ENCODE measurements at places on chromosomes 2 and 18.

- DNase-seq = no peak
Observed at GRCh38 chr2:8232871-8233270, 449.0 kb upstream of the ID2 start.

- DNase-seq = no peak
Observed at GRCh38 chr2:200738590-200738989, 73.1 kb upstream of the BZW1 start.

GRCh38 chr18:33733376-33733775, 155.4 kb downstream of the ASXL3 start:
- DNase-seq = no peak

GRCh38 chr2:174603280-174603679, 5.7 kb upstream of the WIPF1 start:
- DNase-seq = no peak

- no peak for DNase-seq
Observed at GRCh38 chr18:41624460-41624859, 330.6 kb upstream of the PIK3C3 start.

DNA sequence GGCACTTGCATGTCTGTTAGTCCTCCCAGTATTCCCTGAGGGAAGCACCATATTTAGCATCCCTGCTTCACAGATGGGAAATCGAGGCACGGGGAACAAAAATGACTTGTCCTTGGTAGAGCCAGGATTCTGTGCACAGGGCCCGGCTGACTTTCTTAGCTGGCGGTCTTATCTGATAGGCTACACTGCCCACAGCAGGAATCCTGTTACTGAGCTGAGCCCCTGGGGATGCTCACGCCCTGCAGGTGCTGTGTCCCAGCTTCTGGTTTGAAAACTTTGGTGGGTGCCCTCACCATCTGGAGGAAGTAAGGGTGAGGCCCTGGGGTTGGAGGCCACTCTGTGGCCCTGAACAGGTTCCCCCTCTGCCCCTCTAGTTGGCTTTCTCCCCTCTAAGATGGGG, 68.4 kb upstream of the MCFD2 start:
- DNase-seq = no peak

GRCh38 chr2:1974397-1974796, 230.1 kb upstream of the PXDN start:
- DNase-seq = no peak

- DNase-seq = no peak
Observed at GRCh38 chr2:190678444-190679162, 29.7 kb downstream of the NAB1 start.

Measured in cortex of kidney (tissue), 1 donor.